CD4-positive, alpha-beta T cell (primary cell): ENCODE measurements at places on chromosomes 2 and 18.

DNA sequence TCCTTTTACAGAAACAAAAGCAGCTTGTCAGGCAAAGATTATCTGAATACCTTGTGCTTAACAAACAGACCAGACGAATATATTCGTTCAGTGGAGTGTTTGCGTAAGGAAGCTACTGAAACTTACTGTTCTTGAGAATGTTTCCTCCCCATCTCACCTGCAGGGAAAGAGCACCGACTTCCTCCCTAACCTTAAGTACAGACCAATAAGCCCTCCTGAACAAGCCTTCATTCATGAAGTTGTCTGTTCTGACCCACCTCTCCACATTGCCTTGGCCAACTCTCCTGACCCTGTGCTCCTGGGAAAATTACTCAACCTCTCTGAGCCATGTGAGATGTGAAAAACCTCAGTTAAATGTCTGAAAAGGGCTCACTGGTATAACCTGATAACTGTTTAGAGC lies 35.2 kb downstream of the STK39 start:
- DNase-seq: no peak

GRCh38 chr2:217279140-217279539 lies 419.3 kb upstream of the TNP1 start:
- DNase-seq: no peak

- no peak for DNase-seq
These were observed 39.7 kb upstream of the IGFBP5 start for GRCh38 chr2:216735086-216735485.

- DNase-seq: no peak
These were observed 231.1 kb downstream of the DYSF start for GRCh38 chr2:71684226-71685072.

- DNase-seq: no peak
These were observed 395.6 kb upstream of the TRIB2 start for GRCh38 chr2:12320991-12321641.

- DNase-seq: no peak
These were observed 190.3 kb downstream of the ARL4C start for GRCh38 chr2:234306426-234307173.

GRCh38 chr2:236527159-236527630 lies 42.4 kb upstream of the ACKR3 start:
- no peak for DNase-seq
